ENCODE measurements at places on chromosomes 4 and X. TPM values are rescaled to one million over a fixed set of nuclear protein-coding genes. Genes with fewer than 3 reads are reported as not detected.

Gene USP17L27
- total RNA-seq, result not detected

Gene MAGEB17
- total RNA-seq, result 0.28 TPM

Gene RTL9
- total RNA-seq, result 0.70 TPM

Gene MAGEB4
- total RNA-seq, result not detected

Gene S100P
- total RNA-seq, result 0.45 TPM

Gene ANK2
- total RNA-seq, result 11.8 TPM

Gene SASH3
- total RNA-seq, result not detected

Gene TCEAL6
- total RNA-seq, result not detected

Gene HPRT1
- total RNA-seq, result 67.1 TPM

Gene RHOXF2
- total RNA-seq, result not detected

Gene SEPTIN11
- 125 TPM for total RNA-seq

Gene RASL11B
- total RNA-seq, result 0.67 TPM

Gene LIMCH1
- total RNA-seq, result 4.2 TPM

Gene GNRHR
- total RNA-seq, result not detected

Gene EVC2
- total RNA-seq, result 5.6 TPM

Gene PABPC5
- total RNA-seq, result not detected

Gene RAB33A
- total RNA-seq, result 4.8 TPM

Gene PCDH11X
- total RNA-seq, result 21.4 TPM

Gene TCEANC
- 3.1 TPM for total RNA-seq

DNA sequence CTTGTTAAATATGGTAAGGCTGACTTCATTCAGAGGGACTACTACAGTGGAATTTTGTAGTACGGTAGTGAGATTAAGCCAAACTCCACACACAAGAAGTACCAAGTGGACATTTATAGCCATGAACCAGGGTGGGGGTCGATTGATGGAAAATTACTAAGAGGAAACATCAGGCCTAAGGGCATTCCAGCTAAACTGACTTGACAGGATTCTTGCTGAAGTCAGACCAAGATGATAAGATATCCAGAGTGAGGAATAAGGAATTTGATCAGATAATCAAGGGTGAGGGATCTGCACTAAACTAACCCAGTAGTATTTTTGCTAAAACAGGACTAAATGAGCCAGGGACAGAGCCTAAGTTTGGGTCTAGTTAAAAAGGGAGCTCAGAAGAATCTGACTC lies 597.5 kb downstream of the RPA4 start:
- no peak for DNase-seq

- no peak for DNase-seq
Observed at GRCh38 chrX:3232262-3232923, 114.1 kb downstream of the MXRA5 start.

- DNase-seq, result no peak
Observed at GRCh38 chr4:153521478-153521877, 55.3 kb downstream of the TMEM131L start.

DNA sequence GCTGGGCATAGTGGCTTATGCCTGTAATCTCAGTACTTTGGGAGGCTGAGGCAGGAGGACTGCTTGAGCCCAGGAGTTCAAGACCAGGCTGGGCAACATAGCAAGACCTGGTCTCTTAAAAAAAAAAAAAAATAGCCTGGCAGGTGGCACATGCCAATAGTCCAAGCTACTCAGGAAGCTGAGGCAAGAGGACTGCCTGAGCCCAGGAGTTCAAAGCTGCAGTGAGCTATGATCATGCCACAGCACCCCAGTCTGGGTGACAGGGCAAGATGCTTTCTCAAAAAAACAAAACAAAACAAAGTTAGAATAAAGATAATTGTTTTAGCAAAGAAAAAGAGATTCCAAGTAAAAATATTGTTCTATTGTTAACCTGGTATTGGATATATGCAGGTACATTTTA lies 75.0 kb downstream of the LRBA start:
- DNase-seq, result no peak

GRCh38 chr4:11824566-11824965 lies 395.9 kb upstream of the HS3ST1 start:
- no peak for DNase-seq

DNA sequence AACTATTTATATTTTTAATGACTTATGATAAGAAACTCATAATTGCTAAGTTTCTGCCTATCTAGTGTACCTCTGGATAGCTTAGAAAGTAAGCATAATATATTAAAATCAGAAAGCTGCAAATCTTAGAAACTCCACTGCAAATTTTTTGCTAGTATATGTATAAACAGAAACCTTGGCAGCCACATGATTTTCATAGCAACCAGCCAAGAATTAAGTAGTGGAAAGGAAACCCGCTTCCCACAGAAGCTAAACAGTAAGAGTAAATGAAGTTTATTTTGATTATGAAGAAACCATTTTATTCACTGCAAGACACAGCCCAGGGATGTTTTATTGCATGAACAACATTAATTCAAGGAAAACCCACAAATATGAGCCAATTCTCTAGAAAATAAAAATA lies 872.5 kb upstream of the ADGRL3 start:
- no peak for DNase-seq

DNA sequence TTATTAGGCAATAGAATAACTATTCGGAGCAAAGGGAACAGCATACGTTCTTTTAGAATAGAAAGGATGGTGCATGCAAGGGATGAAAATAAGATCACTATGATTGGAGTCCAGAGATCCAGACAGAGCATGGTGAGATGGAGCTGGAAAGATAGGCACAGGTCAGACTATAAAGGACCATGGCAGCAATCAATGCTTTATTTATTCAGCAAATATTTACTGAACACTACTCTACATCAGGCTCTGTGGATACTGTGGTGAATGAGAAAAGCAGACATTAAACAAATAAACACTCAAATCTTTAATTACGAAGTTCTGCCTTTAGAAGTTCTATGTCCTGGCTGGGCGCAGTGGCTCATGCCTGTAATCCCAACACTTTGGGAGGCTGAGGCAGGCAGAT lies 44.7 kb upstream of the ACSL4 start:
- no peak for DNase-seq

DNA sequence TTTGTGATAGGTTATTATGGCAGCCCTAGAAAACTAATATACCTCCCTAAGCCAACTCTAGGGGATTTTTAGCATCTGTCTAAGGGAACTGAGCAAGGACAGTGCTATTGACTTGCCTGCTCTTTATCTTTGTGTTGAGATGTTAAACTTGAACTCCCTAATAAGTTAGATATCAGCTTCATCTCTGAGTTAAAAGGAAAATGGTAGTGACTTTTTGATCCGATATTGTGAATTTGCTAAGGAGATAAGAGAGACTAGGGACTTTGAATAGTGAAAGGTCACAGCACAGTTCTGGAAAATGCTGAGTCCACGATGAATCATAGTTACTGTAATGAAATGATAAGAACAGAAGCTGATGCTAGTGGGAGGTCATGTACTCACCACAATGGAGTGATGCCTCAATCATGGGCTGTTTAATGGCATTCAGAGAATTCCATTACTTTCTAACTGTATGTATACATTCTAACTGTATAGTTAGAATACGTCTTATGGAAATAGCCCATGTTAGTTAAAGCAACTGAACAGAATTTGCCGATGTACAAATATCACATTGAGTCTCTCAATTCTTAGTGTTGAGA lies 147.2 kb downstream of the GLRA3 start:
- DNase-seq, result no peak

- DNase-seq, result peak; percentile 33
Observed at GRCh38 chr4:98659106-98659592, 738 bp upstream of the TSPAN5 start.

DNA sequence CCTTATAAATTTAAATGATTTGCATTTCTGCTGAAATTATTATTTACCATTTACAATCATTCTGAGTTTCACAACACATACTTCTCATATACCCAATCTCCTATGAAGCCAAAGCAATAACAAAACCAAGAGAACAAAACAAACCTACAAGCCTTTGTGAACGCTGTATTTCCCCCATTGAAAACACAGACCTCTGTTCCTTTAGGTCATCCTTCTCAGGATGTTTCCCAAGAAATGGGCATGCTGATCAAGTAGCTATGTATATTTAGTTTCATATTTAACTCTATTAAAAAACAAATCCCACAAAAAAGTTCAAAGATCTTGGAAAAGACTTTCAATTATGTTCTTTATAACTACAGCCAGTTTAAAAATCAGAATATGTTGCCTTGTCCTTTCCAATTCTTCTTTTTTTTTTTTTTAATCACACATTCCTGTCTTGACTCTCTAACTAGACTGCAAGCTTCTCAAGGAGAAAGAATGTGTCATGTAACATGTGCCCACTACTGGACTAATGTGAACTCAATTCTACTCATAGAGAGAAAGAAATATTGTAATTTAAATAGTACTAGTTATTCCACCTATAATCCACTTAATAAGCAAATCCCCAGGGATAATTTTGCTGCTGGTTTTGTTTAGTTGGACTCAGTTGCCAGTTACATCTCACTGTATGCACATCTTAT lies 84.3 kb upstream of the PRSS48 start:
- DNase-seq, result no peak

GRCh38 chr4:17398805-17399204 lies 113.1 kb downstream of the QDPR start:
- no peak for DNase-seq

GRCh38 chr4:1539859-1540600 lies 133.8 kb upstream of the NKX1-1 start:
- no peak for DNase-seq

GRCh38 chr4:118915468-118915867 lies 26.8 kb downstream of the SYNPO2 start:
- DNase-seq, result no peak

GRCh38 chr4:8355864-8356565 lies 84.5 kb downstream of the ACOX3 start:
- DNase-seq, result no peak

GRCh38 chr4:25818371-25818871 lies 44.4 kb downstream of the SEL1L3 start:
- no peak for DNase-seq

- DNase-seq, result no peak
Observed at GRCh38 chrX:149208307-149208706, 296.8 kb downstream of the IDS start.

DNA sequence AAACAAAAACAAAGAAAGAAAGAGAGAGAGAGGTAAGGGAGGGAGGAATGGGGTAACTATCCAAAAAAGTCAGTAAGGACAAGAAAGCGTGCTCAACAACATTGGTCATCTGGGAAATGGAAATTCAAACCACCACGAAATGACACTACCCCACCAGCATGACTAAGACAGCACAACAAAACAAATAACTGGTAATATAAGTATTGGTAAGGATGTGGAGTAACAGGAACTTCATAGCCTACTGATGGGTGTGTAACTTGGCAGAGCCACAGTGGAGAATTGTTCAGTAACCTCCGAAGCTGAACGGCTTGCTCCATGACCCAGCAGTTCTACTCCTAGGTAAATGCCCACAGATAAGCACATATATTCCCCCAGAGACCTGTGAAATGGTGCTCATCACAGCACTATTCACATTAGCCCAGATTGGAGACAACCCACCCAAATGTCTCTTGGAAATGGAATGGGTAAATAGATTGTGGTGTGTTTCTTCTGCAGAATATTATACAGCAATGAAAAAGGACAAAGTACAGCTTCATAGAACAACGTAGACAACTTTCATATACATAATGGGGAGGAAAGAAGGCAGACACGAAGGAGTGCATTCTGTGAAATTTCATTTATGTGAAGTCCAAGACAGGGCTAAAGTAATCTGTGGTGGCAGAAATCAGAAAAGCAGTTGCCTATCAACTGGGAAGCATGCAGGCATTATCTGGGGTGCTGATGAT lies 95.5 kb upstream of the ATP6AP2 start:
- no peak for DNase-seq

DNA sequence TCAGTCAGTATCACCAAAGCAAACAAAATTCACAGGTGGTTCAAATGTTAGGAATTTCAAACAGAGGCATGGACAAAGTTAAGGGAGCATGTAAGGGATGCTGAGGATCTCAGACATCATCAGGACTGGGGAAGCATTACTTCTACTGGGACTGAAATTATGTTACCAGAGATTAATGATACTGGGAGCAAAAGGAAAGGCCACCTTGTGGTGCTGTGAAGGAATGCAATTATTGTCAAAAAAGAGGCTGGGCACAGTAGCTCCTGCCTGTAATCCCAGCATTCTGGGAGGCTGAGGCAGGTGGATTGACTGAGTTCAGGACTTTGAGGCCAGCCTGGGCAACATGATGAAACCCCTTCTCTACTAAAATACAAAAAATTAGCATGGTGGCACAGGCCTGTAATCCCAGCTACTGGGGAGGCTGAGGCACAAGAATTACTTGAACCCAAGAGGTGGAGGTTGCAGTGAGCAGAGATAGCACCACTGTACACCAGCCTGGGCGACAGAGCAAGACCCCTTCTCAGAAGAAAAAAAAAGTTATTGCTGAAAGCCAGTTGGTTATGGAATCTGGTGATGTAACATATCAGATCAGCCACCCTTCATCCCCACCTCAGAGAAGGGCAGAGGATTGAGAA lies 954.3 kb downstream of the PCDH7 start:
- DNase-seq, result peak; percentile 54

GRCh38 chr4:110798687-110799086 lies 175.8 kb upstream of the PITX2 start:
- no peak for DNase-seq

DNA sequence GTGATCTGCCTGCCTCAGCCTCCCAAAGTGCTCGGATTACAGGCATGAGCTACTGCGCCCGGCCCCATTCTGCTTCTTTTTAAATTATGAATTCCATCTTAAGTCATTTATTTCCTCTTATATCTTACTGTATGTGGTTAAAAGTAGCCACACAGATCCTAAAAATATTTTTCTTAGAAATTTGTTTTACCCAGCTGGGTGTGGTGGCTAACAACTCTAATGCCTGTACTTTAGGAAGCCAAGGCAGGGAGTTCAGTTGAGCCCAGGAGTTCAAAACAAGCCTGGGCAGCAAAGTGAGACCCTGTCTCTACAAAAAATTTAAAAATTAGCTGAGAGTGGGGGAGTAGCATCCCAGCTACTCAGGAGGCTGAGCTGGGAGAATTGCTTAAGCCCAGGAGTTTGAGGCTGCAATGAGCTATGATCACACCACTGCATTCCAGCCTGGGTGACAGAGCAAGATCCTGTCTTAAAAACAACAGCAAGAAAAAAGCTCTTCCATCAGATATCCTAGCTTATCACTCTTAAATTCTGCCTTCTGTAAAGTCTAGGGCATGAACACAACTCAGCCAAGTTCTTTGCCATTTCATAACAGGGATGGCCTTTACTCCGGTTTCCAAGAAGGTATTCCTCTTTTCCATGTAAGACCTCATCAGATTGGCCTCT lies 15.1 kb upstream of the AFF1 start:
- no peak for DNase-seq

DNA sequence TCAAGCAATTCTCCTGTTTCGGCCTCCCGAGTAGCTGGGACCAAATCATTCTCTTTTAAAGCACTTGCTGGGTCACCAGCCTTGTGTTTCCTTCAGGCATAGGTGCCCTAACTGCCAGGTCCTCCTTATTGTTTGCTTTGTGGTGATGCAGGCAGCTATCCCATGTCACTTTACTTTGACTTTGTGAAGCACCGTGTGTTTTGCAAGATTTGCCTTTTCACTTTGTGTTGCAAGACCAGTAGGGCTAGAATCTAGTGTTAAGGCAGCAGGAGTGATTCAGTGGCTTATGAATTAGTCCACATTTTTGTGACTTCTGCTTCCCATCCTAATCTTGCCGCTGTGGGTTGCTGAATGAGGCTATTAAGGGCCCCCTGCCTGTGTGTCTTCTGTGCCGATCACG lies 20.2 kb downstream of the SYAP1 start:
- DNase-seq, result peak; percentile 21

All from A673 (cell line).